H7 (cell line): ENCODE measurements at places on chromosomes 3 and 15.

GRCh38 chr3:66431494-66431893 lies 69.3 kb downstream of the LRIG1 start:
- DNase-seq = no peak

- DNase-seq = no peak
Measured at GRCh38 chr15:69499521-69500211, 47.0 kb downstream of the RPLP1 start.

DNA sequence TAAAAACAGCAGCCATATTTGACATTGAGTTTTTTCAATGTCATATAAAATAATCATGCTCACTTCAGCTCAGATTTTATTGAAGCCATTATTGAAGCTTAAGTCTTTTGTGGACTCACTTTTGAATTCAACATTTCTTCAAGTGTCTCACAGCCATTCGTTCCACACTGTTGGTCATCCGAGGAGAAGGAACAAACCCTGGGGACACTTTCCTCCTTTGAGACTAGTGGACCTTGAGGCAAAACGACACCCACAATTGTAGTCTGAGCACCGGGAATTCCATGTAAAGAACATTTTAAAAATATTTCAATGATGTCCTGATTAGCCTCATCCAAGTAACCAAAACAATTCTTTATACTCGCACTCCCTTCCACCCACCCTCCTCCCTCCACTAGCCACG lies 174.7 kb downstream of the CD47 start:
- no peak for DNase-seq

DNA sequence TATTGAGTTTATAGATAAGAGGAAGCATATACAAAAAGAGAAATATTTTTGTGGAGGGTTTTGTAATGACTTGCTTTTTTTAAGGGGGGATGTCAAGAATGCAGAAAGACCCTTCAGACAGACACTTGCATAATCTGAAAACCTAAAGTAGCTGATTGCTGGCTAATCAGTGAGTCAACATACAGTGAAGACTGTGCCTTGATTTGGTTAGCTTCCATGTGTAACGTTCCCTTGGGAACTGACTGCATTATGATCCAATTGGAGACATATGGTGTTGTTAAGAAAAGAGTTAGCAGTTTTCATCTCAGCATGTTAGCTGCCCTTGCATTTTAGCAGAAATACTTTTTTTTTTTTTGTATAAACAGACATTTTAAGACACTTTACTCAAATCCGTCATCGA lies 483.2 kb downstream of the RBMS3 start:
- no peak for DNase-seq

DNA sequence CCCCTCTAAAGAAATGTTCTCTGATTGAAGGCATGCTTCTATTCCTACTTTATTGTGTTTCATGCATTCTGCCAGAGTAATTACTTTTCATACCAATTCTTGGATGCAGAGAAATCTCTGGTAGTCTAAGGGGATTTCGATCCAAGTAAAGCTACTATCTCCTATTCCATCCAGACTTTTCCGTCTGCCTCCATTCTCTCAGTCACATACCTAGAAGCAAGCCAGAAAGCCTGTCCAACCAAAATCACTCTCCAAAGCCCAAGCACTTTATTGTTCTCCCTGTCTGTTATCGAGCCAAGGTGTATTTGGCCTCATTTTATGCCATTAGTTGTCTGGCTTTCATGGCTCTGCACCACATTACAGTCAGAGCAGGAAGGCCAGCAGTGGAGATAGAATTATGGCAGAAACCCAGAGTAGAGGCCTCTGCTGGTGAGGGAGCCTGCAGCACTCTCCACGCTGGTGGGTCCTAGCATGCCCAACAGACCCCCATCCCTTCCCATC lies 95.9 kb downstream of the SLC49A4 start:
- DNase-seq = no peak

GRCh38 chr3:6165951-6166350 lies 695.0 kb upstream of the GRM7 start:
- DNase-seq = no peak

DNA sequence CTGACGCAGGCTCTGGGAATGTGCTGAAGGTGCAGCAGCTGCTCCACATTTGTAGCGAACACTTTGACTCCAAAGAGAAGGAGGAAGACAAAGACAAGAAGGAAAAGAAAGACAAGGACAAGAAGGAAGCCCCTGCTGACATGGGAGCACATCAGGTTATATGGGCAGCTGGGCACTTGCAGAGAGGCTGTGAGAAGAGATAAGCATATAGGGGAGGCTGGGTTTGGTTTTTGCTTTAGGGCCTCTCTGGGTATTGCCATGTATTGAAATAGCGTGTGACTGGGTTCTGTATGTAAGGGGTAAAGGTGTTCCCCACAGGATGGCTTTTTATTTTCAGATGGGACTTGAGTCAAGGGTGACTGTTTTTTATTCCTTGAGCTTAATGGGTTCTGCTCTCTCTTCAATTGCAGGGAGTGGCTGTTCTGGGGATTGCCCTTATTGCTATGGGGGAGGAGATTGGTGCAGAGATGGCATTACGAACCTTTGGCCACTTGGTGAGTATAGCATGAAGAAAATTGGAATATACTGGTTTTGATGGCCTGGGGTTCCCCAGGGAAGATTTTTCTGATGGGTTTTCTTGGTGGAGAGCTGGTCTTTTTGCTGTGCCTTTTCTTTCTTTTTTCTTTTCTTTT lies 7.4 kb downstream of the PSMD2 start:
- DNase-seq = no peak

DNA sequence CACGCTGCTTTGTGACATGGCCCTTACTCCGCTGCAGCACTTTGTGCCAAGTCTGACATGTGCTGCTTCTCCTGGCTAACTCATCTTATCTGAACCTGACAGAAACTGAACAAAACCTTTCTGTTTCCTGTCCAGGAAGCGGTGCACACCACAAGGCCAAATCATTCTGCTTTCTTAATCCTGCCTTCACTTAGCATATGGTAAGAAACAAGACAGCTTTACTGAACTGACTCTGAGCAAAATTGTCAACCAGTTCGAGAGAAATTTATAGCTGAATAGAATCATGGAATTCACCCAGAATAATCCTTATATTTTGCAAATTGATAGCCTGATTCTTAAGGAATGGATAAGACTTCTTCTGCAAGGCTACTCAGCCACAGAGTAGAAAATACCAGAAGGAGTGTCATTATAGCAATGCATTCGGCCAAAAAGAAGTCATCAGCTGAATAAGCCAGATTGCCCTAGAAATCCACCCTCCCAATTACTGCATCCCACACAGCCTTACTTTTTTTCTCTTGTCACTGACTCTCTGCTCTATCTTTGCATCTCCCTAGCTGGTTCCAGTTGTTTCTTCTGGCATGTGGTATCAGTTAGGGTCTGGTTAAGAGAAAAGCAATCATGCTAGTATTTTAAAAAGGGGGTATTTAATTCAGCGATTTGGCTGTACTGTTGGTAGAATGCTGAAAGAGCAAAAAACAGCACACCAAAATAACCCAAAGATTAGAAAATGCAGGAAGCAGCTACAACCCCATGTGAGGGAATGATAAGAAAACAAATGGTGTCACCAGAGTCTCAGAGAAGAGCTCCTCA lies 41.6 kb upstream of the STRIT1 start:
- no peak for DNase-seq

- no peak for DNase-seq
Measured at GRCh38 chr15:56980473-56980872, 62.0 kb downstream of the TCF12 start.

- DNase-seq = no peak
Measured at GRCh38 chr3:37024820-37025405, 31.6 kb downstream of the MLH1 start.

DNA sequence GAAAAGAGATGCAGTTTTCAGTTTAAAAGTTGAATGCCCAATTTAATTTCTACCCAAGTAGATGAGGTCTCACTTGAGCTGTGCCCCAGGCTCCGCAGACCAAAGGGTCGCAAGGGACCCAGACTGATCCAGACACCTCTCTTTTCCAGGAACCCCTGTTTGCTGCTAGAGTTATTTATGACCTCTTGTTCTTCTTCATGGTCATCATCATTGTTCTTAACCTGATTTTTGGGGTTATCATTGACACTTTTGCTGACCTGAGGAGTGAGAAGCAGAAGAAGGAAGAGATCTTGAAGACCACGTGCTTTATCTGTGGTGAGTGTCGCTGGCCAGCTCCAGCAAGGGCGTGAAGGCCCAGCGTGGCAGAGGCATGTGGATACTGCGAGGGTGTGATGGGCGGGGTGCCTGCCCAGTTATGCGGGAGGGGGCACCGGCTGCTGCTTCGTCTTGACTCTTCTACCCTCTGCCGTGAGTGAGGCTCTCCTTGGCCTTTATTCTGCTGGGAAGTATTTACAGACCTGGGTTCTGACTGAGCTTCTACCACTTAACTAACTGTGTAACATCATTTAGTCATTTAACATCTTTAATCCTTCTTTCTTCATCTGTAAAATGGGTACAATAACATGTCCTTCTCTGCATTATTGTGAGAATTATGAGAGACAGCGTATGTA lies 164.2 kb upstream of the BHLHE40 start:
- DNase-seq = no peak
